ENCODE measurements at places on chromosomes 6 and 20. TPM values are rescaled to one million over a fixed set of nuclear protein-coding genes. Genes with fewer than 3 reads are reported as not detected.

Gene MED20
- total RNA-seq, result 29.7 TPM

GRCh38 chr6:112439432-112439831, 92.3 kb downstream of the RFPL4B start:
- H3K27me3 ChIP-seq, result no peaks in the 10 kb centered on the region
- H3K4me3 ChIP-seq, result no peak overlapping the region
- no peaks in the 10 kb centered on the region for H3K36me3 ChIP-seq
- H3K27ac ChIP-seq, result no peak overlapping the region

GRCh38 chr20:52402950-52403349, 211.4 kb upstream of the ZFP64 start:
- H3K27me3 ChIP-seq, result no peaks in the 10 kb centered on the region
- H3K4me1 ChIP-seq, result no peaks in the 10 kb centered on the region
- H3K36me3 ChIP-seq, result no peaks in the 10 kb centered on the region
- H3K4me3 ChIP-seq, result no peak overlapping the region
- DNase-seq, result no peak

Gene CD24
- total RNA-seq, result 0.34 TPM

DNA sequence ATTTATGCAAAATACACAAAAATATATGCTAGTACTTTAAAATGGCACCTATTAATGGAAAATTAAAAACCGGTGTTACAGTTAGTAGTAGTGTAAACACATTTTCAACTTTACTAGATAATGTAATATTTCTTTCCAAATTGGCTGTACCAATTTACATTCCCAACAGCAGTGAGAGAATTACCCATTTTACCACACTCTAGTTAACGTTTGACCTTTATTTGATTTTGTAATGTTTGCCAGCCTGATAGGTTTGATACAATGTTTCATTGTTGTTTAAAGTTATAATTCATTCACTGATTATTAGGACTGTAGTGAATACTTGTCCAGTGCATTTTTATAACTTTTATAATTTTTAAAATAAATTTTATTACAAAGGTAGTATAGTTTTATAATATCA, 182.1 kb downstream of the EYA4 start:
- H3K27ac ChIP-seq, result no peak overlapping the region
- H3K36me3 ChIP-seq, result no peaks in the 10 kb centered on the region
- H3K4me1 ChIP-seq, result no peaks in the 10 kb centered on the region
- no peak overlapping the region for H3K4me3 ChIP-seq
- peaks cover 1% of the 10 kb centered on the region for H3K27me3 ChIP-seq

GRCh38 chr20:53949319-53949839, 121.0 kb downstream of the BCAS1 start:
- peak overlapping the region; percentile 58 for H3K4me3 ChIP-seq
- no peaks in the 10 kb centered on the region for H3K27me3 ChIP-seq
- peak overlapping the region; percentile 87 for H3K27ac ChIP-seq
- peak; percentile 91 for DNase-seq

- peaks cover 44% of the 10 kb centered on the region for H3K4me1 ChIP-seq
- H3K36me3 ChIP-seq, result no peaks in the 10 kb centered on the region
- no peak overlapping the region for H3K27ac ChIP-seq
Observed at GRCh38 chr6:130964289-130964688, 98.8 kb downstream of the EPB41L2 start.

- DNase-seq, result no peak
- H3K27ac ChIP-seq, result no peak overlapping the region
- 0 out of 2 replicates have a peak, but pooled peaks cover 5% of the 10 kb centered on the region for H3K4me1 ChIP-seq
- no peak overlapping the region for H3K4me3 ChIP-seq
- H3K36me3 ChIP-seq, result no peaks in the 10 kb centered on the region
Observed at GRCh38 chr6:43468748-43469681, 8.4 kb upstream of the TJAP1 start.

Gene HFE
- 16.1 TPM for total RNA-seq

Data from HFFc6 (cell line).